ENCODE measurements at places on chromosomes 3 and 15.
A peak's percentile ranks its signal among the peaks of the same experiment; 100 is the strongest.

GRCh38 chr3:184663356-184663755 is 48.5 kb downstream of the MAGEF1 start:
- DNase-seq = no peak

DNA sequence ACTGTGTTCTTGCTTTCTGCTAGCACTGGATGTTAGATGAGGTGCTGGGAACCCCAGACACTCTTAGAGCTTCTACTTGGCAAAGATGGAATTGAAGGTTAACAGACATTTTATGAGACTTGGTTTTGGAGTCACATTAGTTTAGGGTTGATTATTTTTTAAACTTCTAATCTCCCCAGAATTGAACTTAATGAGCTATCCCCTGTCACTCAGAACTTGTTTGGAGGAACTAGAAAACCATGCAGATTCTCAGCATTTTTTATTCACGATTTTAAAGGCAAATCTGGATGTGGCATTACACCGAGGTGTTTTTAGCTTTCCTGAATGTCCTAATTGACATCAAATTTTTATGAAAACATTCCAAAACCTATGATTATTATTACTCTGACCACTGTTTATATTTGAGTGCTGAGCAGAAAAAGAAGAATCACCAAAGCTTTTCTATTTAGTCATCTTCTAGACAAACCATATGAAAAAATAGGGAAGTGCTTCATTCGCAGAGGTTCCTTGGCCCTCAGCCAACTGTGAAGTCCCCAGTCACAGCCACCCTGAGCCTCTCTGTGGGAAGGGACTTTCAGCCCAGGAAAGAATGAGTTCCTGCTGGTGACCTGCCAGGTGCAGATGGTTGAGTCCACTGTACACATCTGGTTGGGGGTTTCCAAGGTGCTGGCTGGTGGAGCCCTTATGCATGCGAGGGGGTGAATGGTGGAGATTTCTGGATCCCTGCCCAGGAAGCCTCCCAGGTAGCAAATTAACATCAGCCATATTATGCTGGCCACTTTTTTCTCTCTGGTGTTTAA is 196.0 kb upstream of the TOPAZ1 start:
- no peak for DNase-seq

DNA sequence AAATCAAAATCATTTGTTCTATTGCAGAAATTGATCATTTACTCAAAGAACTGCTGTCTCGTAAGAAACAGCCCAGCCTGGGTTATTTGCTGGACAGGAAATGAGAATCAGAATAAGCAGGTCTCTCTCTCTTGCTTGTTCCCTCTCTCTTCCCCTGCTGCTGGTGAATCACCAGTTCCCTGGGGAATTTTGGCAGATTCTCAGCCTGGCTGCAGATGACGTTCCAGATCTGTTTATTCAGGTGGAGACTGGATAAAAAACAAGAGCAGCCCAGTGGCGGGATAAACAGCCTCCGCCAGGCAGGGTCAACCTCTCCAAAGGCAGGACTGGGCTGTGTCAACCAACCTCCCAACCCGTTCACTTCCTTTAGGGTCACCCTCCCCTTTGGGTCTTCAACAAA is 72.1 kb downstream of the LRIG1 start:
- peak; percentile 98 for DNase-seq

DNA sequence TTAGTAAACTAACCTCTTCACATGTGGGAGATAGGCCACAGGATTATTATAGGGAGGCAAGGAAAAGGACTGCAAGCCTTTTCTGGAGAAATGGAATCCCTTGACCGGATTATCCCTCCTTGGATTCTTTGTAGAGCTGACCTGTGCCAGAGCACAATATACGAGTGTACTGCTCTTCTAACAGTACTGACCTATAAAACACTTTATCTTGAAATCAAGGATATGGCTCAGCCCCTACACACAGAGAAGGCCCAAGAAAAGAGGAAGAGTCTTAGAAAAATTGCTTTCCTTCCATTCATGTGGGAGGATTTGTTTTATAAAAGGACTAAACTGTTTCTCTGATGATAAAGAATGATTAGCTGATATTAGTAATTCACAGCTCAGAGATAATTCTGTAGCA is 42.2 kb downstream of the DMXL2 start:
- DNase-seq = no peak

- DNase-seq = no peak
Measured at GRCh38 chr3:162171970-162172369, 675.4 kb downstream of the OTOL1 start.

- no peak for DNase-seq
Measured at GRCh38 chr3:25002052-25002451, 426.0 kb upstream of the RARB start.

DNA sequence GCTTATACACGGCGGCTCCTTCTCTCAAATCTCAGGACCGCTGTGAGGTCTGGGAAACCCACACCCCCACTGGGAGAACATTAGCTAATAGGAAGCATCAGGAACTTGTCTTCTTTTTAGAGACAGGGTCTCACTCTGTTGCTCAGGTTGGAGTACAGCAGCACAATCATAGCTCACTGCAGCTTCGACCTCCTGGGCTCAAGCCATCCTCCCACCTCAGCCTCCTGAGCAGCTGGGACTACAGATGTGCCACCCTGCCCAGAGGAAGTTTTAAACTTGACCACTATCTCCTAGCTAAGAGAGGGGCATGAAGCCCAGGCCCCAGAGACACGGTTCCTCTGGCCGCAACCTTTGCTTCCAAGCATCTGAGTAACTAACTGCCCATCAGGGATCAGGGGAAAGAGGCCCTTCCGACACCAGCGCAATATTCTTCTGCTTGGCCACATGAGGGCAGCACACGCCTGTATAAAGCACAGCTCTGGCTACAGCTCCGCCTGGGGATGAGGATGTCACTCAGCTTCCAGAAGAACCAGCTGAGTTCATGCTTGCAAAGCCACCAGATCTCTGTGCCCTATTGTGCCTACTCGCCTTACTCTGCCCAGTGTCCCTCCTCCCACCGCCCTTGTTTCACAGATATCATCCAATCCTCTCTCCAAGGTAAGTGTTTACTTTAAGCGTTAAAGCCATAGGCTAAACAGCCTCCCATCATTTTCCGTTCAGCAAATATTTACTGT is 57.6 kb upstream of the SLC6A11 start:
- DNase-seq = peak; percentile 64

DNA sequence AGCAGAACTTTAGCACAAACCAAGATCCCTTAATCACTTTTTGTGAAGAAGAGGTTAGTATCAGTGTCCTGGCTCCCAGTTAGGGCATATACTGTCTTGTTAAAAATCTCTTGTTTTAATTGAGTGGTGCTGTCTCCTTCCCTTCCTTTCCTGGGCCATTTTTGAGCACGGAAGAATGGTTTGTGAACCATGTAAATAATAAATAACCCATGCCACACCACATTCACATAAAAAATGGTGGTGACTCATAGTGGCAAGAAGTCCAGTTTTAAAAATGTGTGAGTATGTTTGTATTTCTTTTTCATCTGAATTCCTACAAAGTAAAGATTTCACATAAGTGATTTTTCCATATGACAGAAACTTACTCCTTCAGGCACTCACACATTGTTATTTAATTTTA is 59.1 kb upstream of the SPRED1 start:
- peak; percentile 37 for DNase-seq

DNA sequence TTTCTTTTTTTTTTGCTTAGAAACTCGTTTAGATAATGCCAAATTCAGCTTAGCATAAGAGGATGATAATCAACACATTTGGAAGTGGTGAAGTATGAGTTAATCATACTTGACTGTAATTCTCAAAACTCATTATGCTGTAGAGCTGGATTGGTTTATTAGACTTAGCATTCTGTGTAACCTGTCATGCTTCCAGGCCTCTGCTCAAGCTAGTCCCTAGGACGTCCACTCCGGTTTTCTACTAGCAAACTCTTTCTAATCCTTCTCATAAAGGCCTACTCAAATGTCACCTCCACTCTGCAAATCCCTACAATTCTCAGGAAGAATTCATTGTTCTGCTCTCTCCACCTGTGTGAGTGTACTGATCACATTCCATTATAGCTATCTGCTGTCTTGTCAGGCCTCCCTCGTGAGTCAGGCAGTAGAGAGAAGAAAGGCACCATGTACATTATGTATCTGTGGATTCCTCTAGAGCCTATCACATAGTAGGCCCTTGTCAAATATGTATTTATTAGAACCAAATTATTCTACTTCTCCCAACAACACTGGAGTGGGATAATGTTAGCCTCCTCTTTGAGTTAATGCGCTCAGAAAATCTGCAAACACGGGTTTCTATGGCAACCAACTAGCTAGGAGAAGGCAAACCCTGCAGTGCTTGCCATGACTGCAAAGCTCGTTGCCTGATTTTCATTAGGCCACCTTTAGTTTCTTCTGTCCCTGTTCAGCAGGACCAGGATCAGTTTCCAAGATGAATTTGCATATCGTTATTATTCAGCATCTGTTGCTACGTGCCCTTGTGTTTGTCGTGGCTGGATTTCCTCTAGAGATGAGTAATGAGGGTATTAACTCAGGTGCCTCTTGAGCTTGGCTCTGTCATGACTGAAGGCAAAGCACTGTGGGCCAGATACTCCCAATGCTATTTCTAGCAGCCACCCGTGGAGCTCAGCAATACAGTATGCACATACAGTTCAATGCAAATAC is 30.7 kb downstream of the ATP13A5 start:
- DNase-seq = no peak

GRCh38 chr15:66945286-66945685 is 120.1 kb upstream of the SMAD3 start:
- DNase-seq = no peak

DNA sequence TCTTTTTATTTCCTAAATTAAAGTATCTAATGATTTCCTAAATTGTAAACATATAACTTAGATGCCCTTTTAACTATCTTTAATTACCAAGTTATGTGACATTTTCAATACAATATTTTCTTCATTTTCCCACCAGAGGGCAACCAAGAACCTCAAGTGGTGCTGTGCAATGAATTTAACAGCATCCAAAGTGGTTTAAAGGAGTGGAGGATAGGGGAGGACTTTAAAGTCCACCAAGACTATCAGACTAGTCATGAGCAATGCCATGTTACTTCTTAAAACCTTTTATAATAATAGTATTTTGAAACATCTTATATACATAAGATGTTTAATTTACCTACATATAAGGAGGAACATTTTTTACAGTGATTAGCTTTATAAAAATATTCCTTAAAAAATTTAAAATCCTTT is 74.4 kb downstream of the DLG1 start:
- DNase-seq = peak; percentile 41

GRCh38 chr3:147423537-147423797 is 14.3 kb downstream of the ZIC1 start:
- DNase-seq = no peak

GRCh38 chr15:60110909-60111308 is 106.8 kb downstream of the FOXB1 start:
- no peak for DNase-seq

DNA sequence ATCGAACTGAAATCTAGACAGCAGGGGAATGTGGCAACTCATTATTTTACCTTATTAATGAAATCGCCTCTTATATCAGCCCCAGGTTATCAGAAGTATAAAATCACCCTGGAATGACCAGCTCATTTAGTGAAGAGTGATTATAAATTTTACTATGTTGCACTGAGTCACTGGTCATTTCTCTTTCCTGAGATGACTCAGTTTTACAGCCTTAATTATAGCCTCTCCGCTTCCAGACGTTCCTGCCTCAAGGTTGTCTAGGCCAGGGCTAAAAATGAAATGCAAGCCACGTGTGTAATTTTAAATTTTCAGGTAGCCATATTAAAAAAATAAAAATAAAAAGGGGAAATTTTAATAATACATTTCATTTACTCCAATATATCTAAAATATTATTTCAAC is 33.3 kb downstream of the DET1 start:
- DNase-seq = no peak

- no peak for DNase-seq
Measured at GRCh38 chr3:11898611-11899325, 52.1 kb upstream of the TAMM41 start.

DNA sequence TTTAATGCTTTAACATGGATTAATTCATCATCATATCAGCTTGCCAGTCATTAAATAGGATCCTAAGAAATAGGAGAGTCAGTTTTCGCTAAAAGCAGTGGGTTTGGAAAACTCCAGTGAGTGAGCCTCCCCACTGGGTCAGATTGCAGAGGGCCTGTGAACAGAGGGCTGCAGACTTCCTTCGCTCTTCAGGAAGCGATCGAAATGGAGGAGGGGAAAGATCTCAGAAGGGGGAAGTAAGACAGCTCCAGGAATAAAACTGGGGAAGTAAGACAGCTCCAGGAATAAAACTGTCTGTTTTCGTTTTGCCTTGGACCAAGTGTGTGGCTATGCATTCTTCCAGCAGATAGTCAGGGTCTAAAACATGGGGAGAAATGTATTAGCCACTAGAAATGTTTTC is 124.8 kb upstream of the C15orf61 start:
- no peak for DNase-seq

- peak; percentile 55 for DNase-seq
Measured at GRCh38 chr3:39000008-39000450, 51.7 kb downstream of the SCN11A start.

DNA sequence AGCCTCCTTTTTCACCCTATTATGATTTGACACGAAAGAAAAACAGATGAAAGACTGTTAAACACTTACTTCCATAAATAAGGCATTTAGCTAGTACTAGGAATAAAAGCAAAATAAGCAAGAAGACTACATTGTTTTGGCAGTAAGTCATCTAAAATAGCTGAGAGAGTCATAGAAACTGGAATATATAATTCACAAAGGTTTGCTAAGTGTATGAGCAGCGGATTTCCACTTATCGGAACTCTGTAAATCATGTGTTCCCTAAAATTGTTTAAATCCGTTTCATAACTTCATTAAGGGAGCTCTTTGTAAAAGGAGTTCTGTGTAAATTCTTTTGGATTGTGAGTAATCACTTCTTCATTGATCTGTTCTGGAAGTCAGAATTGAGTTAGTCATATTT is 202.5 kb upstream of the CBLB start:
- no peak for DNase-seq

- DNase-seq = peak; percentile 42
Measured at GRCh38 chr3:57557085-57557537, 1.0 kb downstream of the PDE12 start.

DNA sequence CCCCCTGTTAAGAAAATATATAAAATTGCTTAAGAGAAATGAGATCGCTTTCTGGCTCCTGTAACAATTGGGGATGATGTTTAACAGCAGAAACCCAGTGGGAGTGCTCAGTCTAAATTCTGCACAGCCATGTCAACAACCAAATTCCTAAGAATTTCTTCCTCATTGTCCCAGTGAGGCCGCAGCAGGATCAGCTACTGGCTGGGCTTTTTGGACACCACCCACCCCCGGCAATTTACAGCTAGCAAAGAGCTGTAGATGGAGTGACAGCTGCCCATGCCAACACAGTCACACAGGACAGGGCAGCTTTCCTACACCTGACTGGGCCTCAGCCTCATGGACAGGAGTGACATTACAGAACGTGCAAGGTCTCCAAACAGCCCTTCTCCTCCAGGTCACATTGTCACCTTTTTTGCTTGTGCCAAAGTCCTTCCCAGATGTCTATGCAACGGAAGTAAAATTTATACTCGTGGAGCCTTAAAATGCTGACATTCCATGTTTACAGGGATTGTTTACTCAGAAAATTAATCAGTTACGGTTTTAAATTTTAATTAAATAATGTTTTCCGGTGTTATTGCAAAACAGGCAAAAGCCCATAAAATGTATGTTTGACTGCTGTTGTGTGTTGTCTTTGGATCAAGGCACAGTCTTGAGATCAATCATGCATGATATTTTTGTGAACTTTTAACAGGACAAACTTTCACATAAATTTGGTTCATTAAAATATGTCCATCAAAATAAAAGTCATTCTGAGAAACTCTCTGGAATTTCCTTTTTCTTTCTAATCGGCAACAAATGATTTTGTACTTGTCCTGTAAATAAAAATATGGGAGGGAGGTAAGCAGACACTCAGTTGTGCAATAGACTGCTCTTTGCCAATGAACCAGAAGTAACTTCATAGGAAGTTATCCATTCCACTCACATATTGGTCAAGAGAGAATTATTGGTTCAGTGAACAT is 943.2 kb downstream of the MCTP2 start:
- peak; percentile 97 for DNase-seq

- no peak for DNase-seq
Measured at GRCh38 chr3:179921500-179921899, 115.2 kb downstream of the PEX5L start.
